ENCODE measurements at places on chromosomes 7 and 10.

DNA sequence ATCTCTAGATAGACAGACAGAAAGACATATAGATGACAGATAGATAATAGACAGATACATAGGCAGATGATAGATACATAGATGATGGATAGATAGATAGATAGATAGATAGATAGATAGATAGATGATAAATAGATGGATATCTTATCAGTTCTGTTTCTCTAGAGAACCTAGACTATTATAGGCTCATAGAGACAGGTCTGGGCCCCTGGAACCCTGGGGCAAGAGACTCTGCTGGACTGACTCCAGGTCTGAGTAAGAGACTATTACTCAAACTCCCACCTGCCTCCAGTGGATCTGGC, 58.3 kb downstream of the FRMPD2 start:
- no peak for DNase-seq

GRCh38 chr7:128687131-128687530, 15.0 kb downstream of the GARIN1A start:
- DNase-seq: no peak

GRCh38 chr10:18102404-18102803, 37.8 kb upstream of the CACNB2 start:
- no peak for DNase-seq

DNA sequence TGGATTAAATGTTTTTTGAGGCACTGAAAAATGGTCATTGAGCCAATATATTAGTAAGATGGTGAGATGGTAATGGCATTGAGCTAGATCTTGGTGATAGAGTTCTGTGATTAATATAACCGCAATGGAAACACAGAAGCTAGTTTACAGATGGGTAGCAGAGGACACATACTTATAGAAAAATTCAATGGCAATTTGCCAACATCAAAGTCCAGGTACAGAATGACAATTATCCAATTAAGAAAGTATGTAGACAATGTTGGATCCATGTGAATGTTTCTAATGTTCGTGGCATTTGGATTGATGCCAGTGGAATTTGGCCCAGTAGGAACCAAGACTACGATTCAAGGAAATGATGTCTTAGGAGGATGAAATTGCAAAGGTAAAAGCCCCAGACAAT, 187.8 kb downstream of the GNAT3 start:
- DNase-seq: no peak

GRCh38 chr7:13948019-13948801, 41.3 kb downstream of the ETV1 start:
- no peak for DNase-seq

- no peak for DNase-seq
Measured at GRCh38 chr10:36281831-36282331, 639.8 kb upstream of the FZD8 start.

- DNase-seq: no peak
Measured at GRCh38 chr7:98913026-98913425, 34.7 kb downstream of the TRRAP start.

DNA sequence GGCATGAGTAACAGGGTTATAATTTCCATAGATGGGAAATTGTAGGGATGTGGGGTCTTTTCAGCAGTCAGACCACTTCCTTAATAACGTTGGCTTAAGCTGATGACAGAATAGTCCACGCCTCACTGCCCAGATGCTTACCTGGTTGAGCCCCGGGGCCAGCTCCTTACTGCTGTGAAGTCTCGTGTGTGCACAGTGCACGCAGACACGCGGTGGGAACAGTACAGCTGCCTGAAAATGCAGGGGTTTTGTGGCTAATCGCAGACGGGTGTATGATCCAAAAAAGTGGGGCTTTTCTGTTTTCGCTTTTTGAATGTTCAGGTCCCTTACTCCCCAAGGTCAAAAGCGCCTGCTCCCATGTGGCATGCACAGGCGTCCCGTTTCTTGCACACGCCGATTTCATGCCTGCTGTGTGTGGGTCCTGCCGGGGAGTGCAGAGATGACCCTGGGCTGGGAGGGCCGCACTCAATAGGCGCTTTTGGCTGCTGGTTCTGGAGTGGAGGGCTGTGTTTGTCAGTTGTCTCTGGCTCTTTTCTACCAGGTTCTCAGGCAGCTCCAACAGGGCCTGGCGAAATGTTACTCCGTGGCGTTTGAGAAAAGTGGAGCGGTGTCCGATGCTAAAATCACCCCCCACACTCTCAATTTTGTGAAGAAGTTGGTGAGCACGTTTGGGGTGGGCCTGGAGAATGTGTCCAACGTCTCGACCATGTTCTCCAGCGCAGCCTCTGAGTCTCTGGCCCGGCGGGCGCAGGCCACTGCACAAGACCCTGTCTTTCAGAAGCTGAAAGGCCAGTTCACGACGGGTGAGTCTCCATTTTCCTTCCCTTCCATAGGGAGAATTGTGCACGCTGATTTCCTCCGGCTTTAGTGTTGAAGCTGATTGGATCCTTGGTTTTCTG, 116.0 kb downstream of the TRRAP start:
- no peak for DNase-seq

DNA sequence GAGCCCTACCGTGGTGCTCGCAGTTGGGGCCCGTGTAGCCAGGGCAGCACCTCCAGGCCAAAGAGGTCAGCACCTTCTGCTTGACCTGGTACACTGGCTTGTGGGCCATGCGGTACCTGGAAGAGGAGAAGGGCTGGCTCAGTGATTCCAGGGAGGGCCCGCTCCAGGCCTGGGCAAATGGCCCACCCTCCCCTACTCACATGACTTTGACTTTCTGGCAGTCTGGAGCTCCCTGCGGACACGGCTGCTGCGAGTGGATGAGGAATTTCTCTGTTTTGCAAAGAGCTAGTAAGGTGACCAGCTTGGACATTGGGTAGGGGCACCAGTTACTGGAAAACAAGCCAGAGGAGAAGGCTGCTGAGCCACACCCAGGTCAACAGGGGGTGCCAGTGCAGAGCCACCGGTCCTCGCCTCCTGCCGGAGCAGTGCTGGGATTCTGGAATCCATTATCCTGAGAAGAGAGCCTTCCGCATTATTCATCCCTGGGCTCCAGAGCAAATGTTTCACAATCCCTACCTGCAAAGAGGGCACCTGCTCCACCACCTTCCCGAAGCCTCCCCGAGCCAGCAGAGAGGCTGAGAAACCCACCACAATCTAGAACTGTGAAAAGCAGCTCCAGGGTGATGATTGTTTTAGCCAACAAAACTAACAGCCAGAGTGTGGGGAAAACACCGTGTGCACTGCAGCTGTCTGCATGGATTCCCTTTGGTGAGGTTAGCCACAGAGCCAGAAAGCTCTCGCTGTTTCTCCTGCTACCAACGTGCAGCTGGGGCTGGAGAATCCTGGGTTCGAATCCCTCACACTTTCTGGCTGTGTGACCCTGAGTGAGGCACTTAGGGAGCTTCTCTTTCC, 11.8 kb downstream of the MMRN2 start:
- DNase-seq: no peak

GRCh38 chr10:44382131-44382858, 2.6 kb downstream of the CXCL12 start:
- no peak for DNase-seq

GRCh38 chr7:139509535-139509934, 13.9 kb upstream of the CLEC2L start:
- DNase-seq: no peak

DNA sequence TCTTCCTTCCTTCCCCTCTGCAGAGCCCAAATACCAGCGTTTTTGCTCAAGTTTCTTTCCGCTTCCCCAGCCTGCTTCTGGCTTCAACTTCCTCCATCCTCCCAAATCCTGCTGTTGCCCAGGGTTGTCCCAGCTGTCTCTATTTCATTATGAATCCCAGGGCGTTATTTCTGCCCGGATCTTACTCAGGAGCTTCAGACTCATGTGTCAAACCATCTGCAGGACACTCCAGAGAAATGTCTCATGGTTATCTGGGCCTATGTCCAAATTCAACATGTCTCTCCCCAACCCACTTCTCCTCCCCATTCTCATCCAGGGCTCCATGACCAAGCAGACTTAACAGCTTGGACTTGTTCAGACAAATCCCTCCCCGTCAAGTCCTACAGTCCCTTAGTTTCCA, 15.6 kb downstream of the ARHGAP22 start:
- DNase-seq: no peak

All from suppressor macrophage treated with lipopolysaccharide for 4 hours (primary cell).